CD4-positive, alpha-beta T cell treated with Interleukin-6 at 100 ng/mL for 8 hours (primary cell): ENCODE measurements at places on chromosomes 5 and 9.

- DNase-seq: no peak
Observed at GRCh38 chr5:103340717-103341388, 82.3 kb downstream of the MACIR start.

DNA sequence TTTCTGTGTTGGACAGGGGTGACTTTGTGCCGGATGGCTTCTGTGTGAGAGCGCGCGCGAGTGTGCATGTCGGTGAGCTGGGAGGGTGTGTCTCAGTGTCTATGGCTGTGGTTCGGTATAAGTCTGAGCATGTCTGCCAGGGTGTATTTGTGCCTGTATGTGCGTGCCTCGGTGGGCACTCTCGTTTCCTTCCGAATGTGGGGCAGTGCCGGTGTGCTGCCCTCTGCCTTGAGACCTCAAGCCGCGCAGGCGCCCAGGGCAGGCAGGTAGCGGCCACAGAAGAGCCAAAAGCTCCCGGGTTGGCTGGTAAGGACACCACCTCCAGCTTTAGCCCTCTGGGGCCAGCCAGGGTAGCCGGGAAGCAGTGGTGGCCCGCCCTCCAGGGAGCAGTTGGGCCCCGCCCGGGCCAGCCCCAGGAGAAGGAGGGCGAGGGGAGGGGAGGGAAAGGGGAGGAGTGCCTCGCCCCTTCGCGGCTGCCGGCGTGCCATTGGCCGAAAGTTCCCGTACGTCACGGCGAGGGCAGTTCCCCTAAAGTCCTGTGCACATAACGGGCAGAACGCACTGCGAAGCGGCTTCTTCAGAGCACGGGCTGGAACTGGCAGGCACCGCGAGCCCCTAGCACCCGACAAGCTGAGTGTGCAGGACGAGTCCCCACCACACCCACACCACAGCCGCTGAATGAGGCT, at the start of gene ADRB2:
Gene ADRB2, plus strand, starts transcription at position 559 of the 686 bp plus-strand sequence. CDS start 221 bp downstream, outside the sequence.
- DNase-seq: peak; percentile 90

- DNase-seq: no peak
Observed at GRCh38 chr9:73497796-73498195, 346.1 kb downstream of the ANXA1 start.

GRCh38 chr5:74145951-74146350, 494.6 kb downstream of the ENC1 start:
- DNase-seq: no peak

DNA sequence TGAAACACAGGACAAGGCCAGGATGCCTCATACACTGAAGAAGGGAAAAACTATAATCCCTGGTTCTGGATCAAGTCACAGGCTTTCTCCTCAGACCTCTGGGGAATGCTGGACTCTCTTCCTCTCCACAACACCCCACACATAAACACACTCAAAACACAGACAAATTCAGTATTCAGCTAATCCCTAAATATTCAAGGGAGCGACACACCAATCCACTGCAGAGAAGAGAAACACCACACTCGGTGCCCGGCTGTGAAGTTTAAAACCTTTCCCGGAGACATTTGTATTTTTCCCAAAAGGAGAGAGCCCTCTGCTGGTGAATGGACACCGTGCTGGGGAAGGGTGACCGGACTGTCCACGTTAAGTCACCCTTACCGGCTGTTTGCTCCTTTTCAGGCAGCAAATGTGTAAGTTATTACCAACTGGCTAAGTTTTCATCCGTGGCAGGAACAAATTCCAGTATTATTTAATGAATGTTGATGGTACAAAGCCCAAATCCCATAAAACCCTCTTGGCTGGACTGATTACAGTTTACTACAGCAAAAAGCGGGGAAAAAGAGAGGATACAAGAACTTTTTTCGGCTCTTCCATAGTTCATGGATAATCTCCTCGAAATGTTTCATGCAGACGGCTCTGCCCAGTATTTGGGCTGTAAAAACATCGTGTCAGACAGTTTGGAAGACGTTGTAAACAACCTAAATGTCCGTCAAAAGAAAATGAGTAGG, 130.9 kb upstream of the SLC30A5 start:
- DNase-seq: no peak

GRCh38 chr5:76958991-76959767, 6.3 kb downstream of the CRHBP start:
- DNase-seq: no peak

- no peak for DNase-seq
Observed at GRCh38 chr9:86093788-86094555, 5.4 kb downstream of the GOLM1 start.

DNA sequence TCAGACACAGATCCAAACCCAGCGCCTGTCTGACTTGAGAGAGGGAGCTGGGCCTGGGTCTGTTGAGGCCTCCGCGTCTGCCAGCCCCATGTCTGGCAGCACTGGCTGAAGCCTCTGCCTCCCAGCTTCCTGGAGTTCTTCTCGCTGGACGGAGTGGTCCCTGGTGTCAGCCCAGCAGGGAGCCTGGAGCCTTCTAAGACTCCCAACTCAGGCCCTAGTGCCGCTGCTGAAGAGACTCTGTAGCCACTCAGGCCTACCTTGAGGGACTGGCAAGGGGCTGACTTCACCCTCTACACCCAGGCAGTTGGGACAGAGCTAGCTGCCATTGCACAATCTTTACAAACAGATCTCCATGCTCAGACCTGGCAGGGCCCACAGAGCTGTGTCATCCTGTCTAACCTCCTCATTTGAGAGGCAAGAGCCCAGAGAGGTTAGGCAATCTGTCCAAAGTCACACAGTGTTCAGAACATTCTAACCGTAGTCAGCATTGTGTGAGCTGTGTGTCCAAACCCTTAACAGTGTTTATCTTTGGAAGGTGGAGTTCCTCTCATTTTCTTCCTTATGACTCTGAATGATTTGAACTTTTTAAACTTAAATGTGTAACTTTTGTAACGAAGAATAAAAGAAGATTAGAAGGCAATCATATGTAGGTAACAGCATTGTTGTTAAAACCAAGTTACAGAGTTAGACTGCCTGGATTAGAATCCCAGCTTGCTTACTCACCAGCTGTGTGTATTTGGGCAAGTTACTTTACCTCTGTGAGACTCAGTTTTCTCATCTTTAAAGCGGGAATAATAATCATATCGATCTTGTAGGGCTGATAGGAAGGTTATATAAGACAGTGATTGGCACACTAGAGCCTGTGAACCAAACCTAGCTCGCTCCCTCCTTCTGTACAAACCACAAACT, 4.6 kb upstream of the DUSP1 start:
- no peak for DNase-seq
